ENCODE measurements at places on chromosomes 1 and 21. TPM values are rescaled to one million over a fixed set of nuclear protein-coding genes. Genes with fewer than 3 reads are reported as not detected.

Gene EPHB2
- polyA plus RNA-seq = not detected

Gene DNAH14
- polyA plus RNA-seq = 0.02 TPM

Gene FABP3
- not detected for polyA plus RNA-seq

Gene MPL
- polyA plus RNA-seq = not detected

Gene PEX10
- 9.0 TPM for polyA plus RNA-seq

Gene AJAP1
- polyA plus RNA-seq = not detected

Gene OR10J1
- not detected for polyA plus RNA-seq

Gene PYHIN1
- polyA plus RNA-seq = 112 TPM

Gene PBX1
- 0.10 TPM for polyA plus RNA-seq

Gene SPATA21
- not detected for polyA plus RNA-seq

Gene IQGAP3
- polyA plus RNA-seq = 0.05 TPM

Gene TRAPPC10
- 17.9 TPM for polyA plus RNA-seq

Gene KRTAP12-2
- polyA plus RNA-seq = not detected

Gene KIF17
- not detected for polyA plus RNA-seq

Gene TEX38
- polyA plus RNA-seq = not detected

Gene DPT
- polyA plus RNA-seq = not detected

Gene OPRD1
- not detected for polyA plus RNA-seq

Gene RPL22
- polyA plus RNA-seq = 196 TPM

Gene SLC16A4
- polyA plus RNA-seq = 0.31 TPM

Gene MCOLN2
- not detected for polyA plus RNA-seq

Gene ALDH9A1
- 97.0 TPM for polyA plus RNA-seq

Gene KIF21B
- 3.5 TPM for polyA plus RNA-seq

Gene SGIP1
- polyA plus RNA-seq = not detected

Gene TTC4
- 24.2 TPM for polyA plus RNA-seq

Gene CRNN
- polyA plus RNA-seq = not detected

Gene CFAP298
- polyA plus RNA-seq = 62.1 TPM

Gene FAM177B
- polyA plus RNA-seq = not detected

Gene TRIM33
- 29.1 TPM for polyA plus RNA-seq

Gene NAXE
- polyA plus RNA-seq = 88.8 TPM

Gene LRRC8B
- 16.4 TPM for polyA plus RNA-seq

Gene OLFML2B
- not detected for polyA plus RNA-seq

Gene RBM11
- polyA plus RNA-seq = 4.1 TPM

Gene DFFA
- polyA plus RNA-seq = 21.4 TPM

Gene PTPN14
- not detected for polyA plus RNA-seq

Gene OR14I1
- polyA plus RNA-seq = not detected

Gene KRTAP15-1
- not detected for polyA plus RNA-seq

Gene KRTAP11-1
- not detected for polyA plus RNA-seq

Gene RPS8
- 971 TPM for polyA plus RNA-seq

Gene ZFYVE9
- 0.26 TPM for polyA plus RNA-seq

All from CD4-positive, CD25-positive, alpha-beta regulatory T cell (primary cell).